Eye (tissue), 1 donor: ENCODE measurements at places on chromosomes 6 and 20.

DNA sequence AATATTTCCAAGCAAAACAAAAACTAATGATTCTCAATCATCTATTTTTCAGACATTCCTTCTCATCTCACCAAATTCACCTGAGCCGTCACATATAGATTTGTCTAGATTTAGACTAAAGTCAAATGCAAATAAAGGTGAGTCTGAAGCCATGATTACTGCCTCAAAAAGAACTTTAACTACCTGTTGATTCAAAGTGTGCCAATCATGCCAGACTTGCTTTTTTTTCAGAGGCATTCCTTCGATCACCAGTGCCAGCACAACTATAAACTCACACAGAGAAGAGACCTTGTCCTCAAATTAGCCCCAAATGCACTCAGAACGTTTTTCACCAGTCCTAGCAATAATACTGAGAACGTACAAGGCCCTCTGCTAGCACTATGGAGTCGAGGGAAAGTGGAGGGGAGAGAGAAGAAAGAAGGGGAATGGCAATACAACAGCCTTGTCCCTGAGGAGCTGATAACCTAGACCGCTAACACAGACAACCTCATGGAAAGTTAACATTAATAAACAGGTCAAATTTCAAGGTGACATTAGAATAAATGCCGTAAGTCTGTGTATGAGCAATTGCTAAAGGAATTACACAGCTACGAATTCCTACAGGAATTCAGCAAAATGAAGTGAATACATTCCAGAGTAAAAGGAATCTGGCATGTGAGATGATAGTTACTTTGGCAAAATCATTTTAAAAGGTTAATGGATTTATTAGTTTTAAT is 60.9 kb downstream of the EPB41L2 start:
- peak; percentile 28 for DNase-seq

GRCh38 chr20:56202493-56203077 is 45.9 kb upstream of the MC3R start:
- DNase-seq, result peak; percentile 45

DNA sequence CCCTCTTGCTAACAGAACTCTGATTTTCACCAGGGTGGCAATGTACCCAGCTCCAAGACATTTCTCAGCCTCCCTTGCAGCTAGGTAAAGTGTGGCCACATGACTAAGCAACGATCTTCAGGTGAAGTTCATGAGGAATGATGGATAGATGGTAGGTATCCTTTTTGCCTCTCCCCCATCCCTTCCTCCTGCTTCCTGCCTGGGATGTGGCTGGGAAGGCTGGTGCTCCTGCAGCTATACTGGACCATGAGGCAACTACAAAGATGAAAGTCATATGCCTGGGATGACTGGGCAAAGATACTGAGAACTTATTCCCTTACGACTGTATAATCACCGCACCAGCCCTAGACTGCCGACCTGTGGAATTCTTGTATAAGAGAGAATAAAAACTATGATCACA is 13.4 kb downstream of the ZNF335 start:
- DNase-seq, result no peak

GRCh38 chr20:50292591-50293283 is 102.1 kb downstream of the CEBPB start:
- DNase-seq, result peak; percentile 58

GRCh38 chr6:166514196-166514595 is 72.3 kb downstream of the RAMACL start:
- DNase-seq, result no peak

- no peak for DNase-seq
Measured at GRCh38 chr6:62229231-62229630, 56.8 kb downstream of the KHDRBS2 start.

DNA sequence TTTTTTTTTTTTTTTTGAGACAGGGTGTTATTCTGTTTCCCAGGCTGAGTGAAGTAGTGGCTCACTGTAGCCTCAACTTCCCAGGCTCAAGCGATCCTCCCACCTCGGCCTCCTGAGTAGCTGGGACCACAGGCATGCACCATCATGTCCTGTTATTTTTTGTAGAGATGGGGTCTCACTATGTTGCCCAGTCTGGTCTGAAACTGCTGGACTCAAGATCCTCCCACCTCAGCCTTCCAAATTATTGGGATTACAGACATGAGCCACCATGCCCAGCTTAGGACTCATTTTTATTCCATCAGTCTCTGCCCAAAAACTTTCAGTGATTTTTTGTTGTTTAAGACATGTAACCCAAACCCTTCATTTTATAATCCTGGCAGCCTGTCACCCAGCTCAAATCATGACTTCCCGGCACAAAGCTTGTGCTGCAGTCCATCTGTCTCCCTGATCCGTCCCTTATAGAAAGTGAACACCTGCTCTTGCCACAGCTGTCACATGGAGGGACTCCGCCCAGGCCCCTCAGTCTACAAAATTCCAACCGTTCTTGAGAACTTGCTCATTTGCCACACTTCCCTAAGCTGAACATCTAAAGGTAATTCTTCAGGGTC is 183.9 kb upstream of the JARID2 start:
- no peak for DNase-seq
